ENCODE measurements at places on chromosomes 6 and 20.
A peak's percentile ranks its signal among the peaks of the same experiment; 100 is the strongest.

- peak; percentile 13 for DNase-seq
Measured at GRCh38 chr20:258963-259362, 1.4 kb downstream of the DEFB132 start.

DNA sequence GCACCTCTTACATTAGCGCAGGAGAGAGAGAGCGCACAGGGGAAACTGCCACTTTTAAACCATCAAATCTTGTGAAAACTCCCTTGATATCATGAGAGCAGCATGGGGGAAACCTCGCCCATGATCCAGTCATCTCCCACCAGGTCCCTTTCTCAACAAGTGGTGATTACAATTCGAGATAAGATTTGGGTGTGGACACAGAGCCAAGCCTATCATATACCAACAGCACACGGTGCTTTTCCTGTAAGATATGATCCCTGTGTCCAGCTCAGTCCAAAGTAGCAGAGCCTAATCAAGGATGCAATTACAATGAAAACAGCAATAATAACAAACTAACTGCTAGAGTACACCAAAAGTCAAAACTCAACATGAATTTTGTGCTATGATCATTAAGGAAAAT lies 148.7 kb upstream of the TCF21 start:
- DNase-seq, result no peak

GRCh38 chr6:35603326-35604202 lies 85.2 kb downstream of the FKBP5 start:
- DNase-seq, result peak; percentile 45

DNA sequence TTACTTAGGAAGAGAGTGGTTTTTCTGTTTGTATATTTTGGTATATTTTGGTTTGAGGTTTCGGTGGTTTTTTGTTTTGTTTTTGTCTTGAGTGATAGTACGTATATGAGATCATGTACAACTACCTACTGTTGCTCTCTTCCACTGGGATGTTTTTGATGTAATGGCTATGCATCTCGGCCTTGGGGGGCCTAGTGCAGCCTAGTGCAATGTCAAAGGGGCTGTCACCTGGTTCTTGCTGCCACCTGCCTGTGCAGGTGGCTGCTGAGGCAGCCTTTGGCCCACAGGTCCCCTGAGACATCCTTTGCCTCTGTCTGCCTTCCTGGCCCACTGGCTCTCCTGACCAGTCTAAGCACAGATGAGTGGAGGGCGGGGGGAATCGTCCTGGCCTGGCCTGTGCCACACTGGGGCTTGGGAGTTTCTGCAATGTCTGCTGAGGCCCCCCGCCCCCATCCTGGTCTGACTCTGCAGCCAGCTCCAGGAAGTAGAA lies 546.6 kb downstream of the CD83 start:
- no peak for DNase-seq

DNA sequence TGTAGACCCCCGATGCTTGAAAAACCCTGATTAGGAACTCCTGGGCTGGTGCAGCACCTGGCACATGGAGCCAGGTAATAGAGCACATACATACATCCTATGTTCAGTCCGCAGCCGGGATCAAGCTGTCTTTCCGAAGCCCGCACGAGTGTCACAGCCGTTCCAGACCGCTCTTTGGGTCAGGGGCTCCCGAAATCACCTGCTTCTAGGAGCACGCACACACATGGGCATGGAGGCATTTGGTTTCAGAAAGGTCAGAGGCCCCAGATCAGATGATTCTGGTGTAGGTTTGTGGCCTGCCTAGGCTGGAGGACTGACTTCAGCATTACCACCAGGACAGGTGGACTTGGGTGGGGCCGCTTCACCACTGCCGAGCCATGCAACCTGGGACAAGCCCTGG lies 42.1 kb upstream of the STX16 start:
- DNase-seq, result no peak

DNA sequence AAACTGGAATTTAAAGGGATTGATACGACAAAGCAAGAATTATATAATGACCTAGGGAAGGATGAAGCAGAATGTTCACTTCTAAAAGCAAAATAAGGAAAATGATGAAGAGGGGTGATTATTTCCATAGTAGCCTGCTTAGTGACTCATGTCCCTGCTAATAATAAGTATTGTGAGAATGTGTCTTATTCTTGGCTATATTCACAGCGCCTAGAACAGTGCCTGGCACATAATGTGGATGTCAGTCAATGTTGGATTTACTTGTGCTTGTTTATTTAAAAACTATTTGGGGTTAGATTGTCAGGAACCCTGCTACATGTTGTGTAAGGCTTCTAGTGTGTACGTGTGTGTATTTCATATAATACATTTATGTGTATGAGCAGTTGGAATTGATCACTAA lies 85.1 kb downstream of the ZFAND3 start:
- no peak for DNase-seq

- DNase-seq, result no peak
Measured at GRCh38 chr20:22905658-22906057, 129.5 kb upstream of the SSTR4 start.

GRCh38 chr6:71393471-71393870 lies 104.9 kb downstream of the OGFRL1 start:
- DNase-seq, result peak; percentile 74

- peak; percentile 9 for DNase-seq
Measured at GRCh38 chr6:120211955-120212792, 862.6 kb upstream of the MAN1A1 start.

DNA sequence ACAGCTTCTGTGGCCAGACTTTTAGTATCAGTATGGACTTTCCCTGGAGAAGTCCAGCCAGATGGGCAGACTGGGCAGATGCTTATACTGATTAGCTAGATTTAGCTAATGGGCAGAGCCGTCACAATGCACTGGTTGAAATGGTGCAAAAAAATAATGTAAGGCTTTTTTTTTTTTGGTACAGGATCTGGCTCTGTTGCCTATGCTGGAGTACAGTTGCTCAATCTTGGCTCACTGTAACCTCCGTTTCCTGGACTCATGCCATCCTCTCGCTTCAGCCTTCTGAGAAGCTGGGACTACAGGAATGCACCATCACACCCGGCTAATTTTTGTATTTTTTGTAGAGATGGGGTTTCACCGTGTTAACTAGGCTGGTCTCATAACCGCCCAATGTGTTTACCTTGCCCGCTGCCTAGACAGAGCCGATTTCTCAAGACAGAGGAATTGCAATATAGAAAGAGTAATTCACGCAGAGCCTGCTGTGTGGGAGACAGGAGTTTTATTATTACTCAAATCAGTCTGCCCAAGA lies 16.4 kb upstream of the KIFC1 start:
- peak; percentile 76 for DNase-seq

GRCh38 chr6:149037051-149037671 lies 280.4 kb upstream of the TAB2 start:
- no peak for DNase-seq
